ENCODE measurements at places on chromosomes 5 and 9. TPM values are rescaled to one million over a fixed set of nuclear protein-coding genes. Genes with fewer than 3 reads are reported as not detected.

Gene NEUROG1
- polyA plus RNA-seq, result not detected

Gene SLC6A7
- polyA plus RNA-seq, result 0.08 TPM

Gene MTMR12
- polyA plus RNA-seq, result 31.4 TPM

Gene C9orf153
- 0.10 TPM for polyA plus RNA-seq

Gene EIF4EBP3
- 10.5 TPM for polyA plus RNA-seq

Gene PNPLA7
- 1.6 TPM for polyA plus RNA-seq

DNA sequence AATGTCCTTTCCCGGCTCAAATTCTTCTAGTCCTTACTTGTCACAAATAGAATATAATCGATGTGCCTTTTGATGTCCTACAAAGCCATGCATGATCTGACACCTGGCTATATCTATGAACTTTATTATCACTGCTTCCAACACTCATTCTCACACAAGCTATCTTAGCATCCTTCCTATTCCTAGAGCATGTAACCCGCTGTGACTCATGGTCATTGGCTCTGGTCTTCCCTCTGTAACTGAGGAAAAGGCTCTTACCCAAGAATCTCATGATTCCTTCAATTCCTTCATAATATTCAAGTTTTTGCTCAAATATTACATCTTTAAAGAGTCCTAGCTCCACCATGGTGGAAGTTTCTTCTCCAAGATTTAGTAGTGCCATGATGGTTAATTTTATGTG is 480.0 kb upstream of the PAPPA start:
- no peak for DNase-seq

GRCh38 chr5:81194633-81195334 is 38.3 kb upstream of the CKMT2 start:
- peak; percentile 73 for DNase-seq

GRCh38 chr9:83007521-83008300 is 55.2 kb downstream of the RASEF start:
- no peak for DNase-seq

DNA sequence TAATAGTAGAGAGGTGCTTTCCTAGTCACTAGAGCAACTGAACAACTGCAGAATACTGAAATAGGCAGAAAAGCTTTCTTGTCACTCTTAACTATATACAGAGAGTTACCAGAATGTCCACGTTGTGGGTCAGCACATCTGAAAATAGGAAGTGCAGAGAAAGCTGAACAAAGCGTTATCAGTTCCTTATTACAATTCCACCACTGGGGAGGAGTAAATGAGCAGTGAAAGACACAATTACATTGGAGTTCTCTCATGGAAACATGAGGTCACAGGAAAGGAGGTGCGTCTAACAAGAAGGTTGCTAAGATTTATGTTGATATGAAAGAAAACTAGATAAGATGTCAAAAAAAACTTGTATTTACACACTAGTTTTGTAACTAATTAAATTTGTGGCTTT is 461.9 kb upstream of the COX7C start:
- no peak for DNase-seq

DNA sequence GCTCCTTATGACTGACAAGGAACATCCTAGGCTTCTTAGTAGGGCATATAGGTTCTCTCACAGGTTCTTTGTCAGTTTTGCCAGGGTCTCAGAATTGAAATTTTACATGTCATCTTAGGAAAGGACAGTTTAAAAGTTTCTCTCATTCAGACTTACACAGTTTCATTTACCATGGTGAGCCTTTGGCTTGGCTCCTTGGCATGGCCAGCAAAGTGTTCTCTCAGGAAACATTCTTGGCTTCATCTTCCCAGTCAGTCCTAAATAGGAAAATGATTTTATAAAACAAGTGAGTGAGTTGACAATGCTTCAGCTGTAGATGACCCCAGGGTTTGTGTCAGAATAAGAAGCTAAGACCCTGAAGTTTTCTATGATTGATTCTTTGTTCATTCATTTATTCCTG is 191.6 kb downstream of the PCSK5 start:
- DNase-seq, result no peak

GRCh38 chr5:3954199-3954598 is 358.6 kb downstream of the IRX1 start:
- DNase-seq, result no peak

DNA sequence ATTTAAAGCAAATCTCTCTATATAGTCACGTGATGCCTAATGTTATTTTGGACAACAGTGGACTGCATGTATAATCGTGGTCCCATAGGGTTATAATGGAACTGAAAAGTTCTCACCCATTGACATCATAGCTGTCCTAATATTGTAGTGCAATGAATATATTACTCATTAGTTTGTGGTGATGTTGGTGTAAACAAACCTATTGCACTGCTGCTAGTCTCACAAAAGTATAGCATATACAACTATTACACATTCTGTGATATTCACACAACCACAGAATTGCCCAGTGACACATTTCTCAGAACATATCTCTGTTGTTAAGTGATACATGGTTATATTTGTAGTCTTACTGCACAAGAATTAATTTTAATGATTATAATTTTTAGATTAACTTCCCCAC is 37.7 kb downstream of the IPO11 start:
- DNase-seq, result no peak

DNA sequence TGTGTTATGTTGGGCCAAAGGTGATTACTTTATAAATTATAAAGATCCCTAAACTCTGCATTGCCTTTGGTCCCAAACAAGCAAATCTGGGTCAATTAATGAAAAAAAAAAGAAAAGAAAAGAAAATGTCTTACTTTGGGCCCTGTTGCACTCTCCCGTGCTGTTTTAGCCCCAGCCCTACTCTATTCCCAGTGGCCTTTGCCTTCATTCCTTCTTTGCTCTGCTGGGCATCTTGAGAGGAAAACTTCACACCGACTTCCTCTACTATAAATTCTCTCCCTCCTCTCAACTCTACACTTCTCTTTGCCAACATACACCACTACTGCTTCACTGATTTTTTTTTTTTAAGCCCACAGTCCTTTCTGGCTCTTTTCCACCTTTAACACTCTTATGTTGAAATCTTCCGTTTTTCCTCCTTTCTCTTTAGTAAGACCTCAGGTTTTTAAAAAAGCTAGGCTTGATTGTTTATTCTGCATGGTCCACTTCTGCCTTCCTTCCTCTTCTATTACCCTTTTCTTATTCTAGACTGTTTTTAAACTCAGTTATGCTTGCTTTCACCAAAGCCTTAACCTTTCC is 4.5 kb upstream of the MSMP start:
- no peak for DNase-seq

GRCh38 chr9:15717290-15717967 is 164.6 kb downstream of the CCDC171 start:
- DNase-seq, result no peak

DNA sequence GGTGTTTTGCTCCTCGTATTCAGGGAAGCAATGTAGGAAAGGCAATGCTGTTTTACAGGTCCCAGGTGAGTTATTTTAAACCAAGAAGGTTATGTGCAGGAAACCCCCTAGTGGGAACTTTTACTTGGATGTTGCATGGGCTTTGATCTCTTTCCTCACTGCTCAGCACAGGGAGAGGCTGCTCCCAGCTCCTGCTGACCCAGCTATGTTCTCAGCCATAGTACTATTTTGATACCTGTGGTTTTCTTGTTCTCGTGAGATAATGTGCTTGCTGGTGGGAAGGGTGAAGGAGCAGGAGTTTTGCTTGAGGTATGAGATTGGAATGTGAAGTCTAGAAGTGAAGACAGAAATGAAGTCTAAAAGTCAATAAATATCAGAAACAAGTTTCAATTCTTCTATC is 265.6 kb upstream of the FBXL7 start:
- DNase-seq, result no peak

DNA sequence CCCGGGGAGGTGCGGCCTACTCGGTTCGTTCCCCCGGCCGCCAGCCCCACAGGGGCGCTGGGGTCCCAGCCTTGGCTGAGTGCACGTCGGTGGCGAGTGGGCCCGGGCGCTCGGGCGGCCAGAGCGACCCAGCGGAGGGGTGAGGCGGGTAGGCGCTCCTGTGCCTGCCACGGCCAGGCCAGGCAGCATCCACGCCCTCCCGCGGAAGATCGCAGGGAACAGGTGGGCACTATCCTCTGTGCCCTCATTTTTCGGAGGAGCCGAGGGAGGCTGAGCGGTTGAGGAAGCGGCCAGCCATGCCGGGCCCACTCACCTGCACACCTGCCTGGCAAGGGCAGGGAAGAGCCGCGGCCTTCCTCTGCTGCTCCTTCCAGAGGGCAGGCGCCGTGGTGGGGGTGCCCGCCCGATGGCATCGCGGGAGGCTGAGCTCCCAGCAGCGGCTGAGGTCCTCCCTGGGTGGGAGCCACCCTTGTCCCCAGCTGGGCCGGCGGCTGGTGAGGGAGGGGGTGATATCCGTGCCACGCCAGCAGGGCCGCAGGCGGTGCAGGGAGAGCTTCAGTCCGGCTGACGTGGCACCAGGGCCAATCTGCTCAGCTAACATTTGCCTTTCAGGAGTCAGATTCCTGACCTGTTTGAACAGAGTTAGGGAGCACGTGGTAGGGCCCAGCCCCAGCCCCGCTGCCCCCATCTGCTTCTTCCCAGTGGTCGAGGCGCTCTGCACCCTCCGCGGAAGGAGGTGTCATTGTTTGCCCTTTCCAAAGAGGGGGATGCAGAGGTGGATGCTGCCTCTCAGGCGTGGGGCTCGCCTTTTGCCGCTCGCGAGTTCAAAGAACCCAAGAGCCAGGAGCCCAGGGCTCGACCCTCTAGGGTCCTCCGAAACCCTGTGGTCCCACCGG is 1.6 kb upstream of the SEC16A start:
- DNase-seq, result no peak

DNA sequence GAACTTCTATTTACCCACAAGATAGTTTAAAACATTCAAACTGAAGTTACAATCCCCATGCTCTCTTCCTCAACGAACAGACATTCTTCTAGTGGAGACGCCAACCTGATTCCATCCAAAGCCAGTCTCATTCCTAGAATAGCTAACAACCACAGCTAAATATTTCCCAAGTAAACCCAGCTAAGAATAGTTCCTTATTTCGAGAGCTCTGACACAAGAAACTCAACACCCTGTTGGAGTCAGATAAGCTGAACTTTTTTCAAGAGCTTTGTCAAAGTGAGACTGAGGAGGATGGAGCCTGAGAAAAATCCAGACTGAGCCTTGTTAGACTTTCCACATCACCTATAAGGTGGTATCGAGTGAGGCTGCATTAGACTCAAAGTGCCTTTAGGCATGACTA is 56.7 kb upstream of the RPS23 start:
- DNase-seq, result no peak

DNA sequence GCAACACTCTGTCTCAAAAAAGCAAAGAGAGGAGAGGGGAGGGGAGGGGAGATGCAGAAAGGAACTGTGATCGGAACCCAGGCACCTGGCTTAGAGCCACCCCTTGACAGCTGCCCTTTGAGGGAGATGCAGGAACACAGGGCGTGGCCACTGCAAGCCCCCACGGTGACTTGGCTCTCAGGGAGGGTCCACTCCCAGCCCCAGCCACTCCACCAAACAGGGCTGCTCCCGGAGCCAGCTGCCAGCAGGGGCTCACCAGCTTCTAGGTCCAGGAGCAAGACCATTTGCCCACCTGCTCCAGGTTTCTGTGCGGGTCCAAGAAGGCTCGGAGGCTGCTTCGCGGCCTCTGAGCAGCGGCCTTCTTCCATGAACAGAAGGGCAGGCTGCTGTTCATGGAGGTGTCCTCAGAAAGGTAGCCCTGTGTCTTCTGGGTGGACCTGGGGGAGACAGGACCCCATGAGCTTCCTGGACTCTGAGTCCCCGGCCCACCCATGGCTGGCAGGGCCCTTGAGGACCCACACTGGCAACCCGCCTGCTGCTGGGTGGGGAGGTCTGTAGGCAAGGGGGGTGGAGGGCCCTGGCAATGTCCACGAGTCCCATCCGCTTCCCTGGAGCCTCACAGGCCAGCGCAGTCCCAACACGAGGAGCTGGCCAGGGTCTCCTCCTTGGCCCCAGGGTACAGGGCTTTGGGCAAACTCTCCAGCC is 7.9 kb downstream of the C9orf50 start:
- no peak for DNase-seq

All from left renal cortex interstitium (tissue), 4 donors.